ENCODE measurements at places on chromosomes 1 and 21. TPM values are rescaled to one million over a fixed set of nuclear protein-coding genes. Genes with fewer than 3 reads are reported as not detected.

The GBP7 gene
- not detected for total RNA-seq

The ST3GAL3 gene
- 26.4 TPM for total RNA-seq

The CFHR1 gene
- not detected for total RNA-seq

The TAL1 gene
- total RNA-seq: not detected

The VWA5B1 gene
- not detected for total RNA-seq
